Breast epithelium (tissue), 4 donors: ENCODE measurements at places on chromosomes 1 and 21. TPM values are rescaled to one million over a fixed set of nuclear protein-coding genes. Genes with fewer than 3 reads are reported as not detected.

Gene FAM72D
- 0.32 TPM for total RNA-seq

Gene TNFRSF18
- total RNA-seq: 5.9 TPM

Gene MEX3A
- 0.32 TPM for total RNA-seq

Gene FBLIM1
- total RNA-seq: 17.4 TPM

DNA sequence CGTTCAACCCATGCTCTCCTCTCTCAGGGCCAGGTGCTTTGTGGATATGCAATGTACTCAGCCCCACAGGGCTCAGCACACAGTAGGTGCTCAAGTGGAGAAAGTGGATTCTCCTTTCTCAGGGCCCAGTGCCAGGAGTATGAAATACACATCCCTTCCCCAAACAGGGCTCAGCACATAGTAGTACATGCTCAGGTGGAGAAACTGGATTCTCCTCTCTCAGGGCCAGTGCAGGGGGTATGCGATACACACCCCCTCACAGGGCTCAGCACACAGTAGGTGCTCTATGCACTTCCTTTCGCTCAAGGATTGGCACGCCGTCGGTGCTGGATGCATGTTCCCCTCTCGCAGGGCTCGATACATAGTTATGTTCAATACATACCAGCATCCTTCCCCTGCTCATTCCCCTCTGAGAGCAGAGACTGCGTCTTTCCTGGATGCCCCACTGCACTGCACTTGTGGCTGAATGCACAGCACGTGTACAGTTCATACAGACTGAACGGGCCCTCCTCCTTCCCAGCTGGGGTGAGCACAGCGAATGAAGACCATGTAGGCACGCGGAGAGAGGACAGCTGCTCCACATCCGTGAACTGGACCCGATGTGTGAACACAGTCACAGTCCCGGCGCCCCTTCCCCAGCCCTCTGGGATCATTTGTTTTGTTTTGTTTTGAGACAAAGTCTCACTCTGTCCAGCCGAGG is 16.6 kb upstream of the DISP3 start:
- H3K27me3 ChIP-seq: peaks cover 21% of the 10 kb centered on the region
- DNase-seq: no peak
- no peaks in the 10 kb centered on the region for H3K36me3 ChIP-seq
- no peak overlapping the region for H3K27ac ChIP-seq

DNA sequence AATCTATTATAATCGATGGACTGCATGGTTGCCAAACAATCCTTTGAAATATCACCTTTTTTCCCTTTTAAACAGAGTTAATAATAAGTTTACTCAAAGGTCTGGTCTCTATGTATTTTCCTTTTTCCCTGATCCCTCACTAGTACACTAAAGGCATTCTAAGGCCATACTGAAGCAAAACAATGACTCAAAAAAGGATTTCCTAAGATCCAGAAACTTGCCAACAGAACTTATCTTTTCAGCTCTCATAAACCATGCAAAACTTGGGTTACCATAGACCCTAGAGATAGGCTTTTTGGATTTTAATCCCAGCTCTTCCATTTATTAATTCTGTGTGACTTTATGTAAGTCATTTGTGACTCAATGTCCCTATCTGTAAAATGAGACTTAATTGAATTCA is 77.1 kb downstream of the IFI44 start:
- no peaks in the 10 kb centered on the region for H3K27me3 ChIP-seq
- H3K4me1 ChIP-seq: no peaks in the 10 kb centered on the region
- H3K4me3 ChIP-seq: no peak overlapping the region

DNA sequence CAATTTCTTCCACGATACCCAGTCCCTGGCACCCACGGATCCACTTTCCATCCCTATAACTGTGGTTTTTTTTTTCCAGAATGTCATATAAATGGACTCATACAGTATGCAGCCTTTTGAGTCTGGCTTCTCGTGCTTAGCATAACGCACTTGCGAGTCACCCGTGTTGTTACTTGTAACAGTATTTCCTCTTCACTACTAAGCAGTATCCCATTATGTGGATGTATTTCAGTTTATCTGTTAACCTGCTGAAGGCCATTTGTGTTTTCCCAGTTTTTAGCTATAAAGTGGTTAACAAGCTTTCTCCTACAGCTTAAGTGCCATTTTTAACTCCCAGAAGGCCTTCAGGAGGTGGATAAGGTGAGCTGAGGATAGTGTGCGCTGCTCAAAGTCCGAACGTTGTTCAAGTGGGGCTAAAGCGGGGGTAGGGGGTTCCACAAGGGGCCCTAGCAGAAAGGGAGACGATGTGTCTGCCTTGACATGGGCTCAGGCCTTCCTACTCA is 829 bp downstream of the ADAR start:
- H3K27me3 ChIP-seq: no peaks in the 10 kb centered on the region
- peak overlapping the region; percentile 98 for H3K27ac ChIP-seq
- DNase-seq: no peak

- H3K27ac ChIP-seq: peak overlapping the region; percentile 96
- peak overlapping the region; percentile 92 for H3K4me3 ChIP-seq
- no peak for DNase-seq
- no peaks in the 10 kb centered on the region for H3K27me3 ChIP-seq
- H3K4me1 ChIP-seq: peaks cover 12% of the 10 kb centered on the region
- no peaks in the 10 kb centered on the region for H3K36me3 ChIP-seq
These were observed 1.7 kb upstream of the NADK start for GRCh38 chr1:1779691-1780597.

DNA sequence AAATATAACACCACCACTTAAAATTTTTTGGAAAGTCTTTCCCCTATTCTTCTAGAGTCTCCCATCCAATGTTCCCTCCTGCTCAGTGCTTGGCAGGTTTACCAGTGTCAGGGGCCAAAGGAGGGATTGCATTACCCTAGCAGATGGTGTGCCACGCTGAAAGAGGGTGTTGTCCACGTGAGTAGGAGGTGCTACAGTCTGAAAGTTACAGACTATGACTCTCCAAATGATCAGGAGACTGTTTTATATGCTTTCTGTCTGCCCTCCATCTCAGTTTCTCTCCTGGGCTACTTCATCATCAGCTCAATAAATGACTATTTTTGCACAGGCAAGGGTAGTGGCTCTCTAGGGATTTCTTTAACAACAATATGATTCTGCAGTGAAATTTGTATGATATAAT is 31.3 kb upstream of the ANGPTL7 start:
- no peaks in the 10 kb centered on the region for H3K27me3 ChIP-seq
- DNase-seq: no peak
- H3K36me3 ChIP-seq: no peaks in the 10 kb centered on the region
- H3K27ac ChIP-seq: peak overlapping the region; percentile 72
- H3K4me3 ChIP-seq: no peak overlapping the region

GRCh38 chr1:230875370-230875769 is 7.0 kb upstream of the C1orf198 start:
- no peaks in the 10 kb centered on the region for H3K27me3 ChIP-seq
- no peak for DNase-seq
- H3K36me3 ChIP-seq: no peaks in the 10 kb centered on the region

DNA sequence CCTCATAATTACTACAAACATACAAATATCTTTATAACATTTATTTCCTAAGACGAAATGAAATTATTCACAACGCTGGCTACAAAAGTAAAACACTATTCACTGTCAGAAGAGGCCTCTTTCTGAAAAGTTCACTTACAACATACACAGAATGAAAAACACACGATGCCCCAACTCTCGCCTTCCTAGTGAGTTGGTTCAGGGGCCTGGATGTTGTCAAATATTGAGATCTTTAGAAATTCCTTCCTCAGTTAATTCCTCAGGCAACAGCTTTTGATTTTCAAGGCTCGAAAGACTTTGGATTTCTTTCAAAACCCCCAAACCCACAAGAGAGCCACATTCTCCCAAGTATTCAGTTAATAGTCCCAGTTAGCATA is 14.2 kb upstream of the KCNE1 start:
- H3K4me3 ChIP-seq: peak overlapping the region; percentile 41
- no peak for DNase-seq
- H3K36me3 ChIP-seq: no peaks in the 10 kb centered on the region
- peaks cover 5% of the 10 kb centered on the region for H3K4me1 ChIP-seq
- H3K27me3 ChIP-seq: no peaks in the 10 kb centered on the region
- H3K27ac ChIP-seq: peak overlapping the region; percentile 91

DNA sequence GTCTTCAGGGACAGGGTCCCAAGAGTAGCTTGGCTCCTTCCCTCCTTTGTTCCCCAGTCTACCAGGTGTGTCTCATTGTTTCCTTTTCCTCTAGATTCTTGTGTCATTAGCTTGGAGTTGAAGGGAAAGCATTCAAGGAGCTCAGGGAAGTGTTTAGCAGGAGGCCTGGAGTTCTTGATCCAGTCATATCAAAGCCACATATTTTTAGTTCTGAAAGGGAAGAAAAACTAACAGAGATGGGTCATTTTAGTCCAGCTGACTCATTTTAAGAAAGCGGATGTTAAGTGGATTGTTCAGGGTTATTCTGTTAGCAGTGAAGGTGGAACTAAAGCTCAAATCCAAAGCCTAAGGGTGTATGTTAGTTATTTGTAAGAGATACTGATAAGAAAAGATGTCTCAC is 721 bp downstream of the C1orf54 start:
- H3K27me3 ChIP-seq: no peaks in the 10 kb centered on the region
- H3K36me3 ChIP-seq: no peaks in the 10 kb centered on the region
- H3K27ac ChIP-seq: peak overlapping the region; percentile 48

GRCh38 chr21:36640174-36640720 is 58.7 kb upstream of the SIM2 start:
- H3K27ac ChIP-seq: no peak overlapping the region
- H3K4me1 ChIP-seq: no peaks in the 10 kb centered on the region
- DNase-seq: no peak
- no peaks in the 10 kb centered on the region for H3K27me3 ChIP-seq
- no peak overlapping the region for H3K4me3 ChIP-seq
- H3K36me3 ChIP-seq: no peaks in the 10 kb centered on the region

DNA sequence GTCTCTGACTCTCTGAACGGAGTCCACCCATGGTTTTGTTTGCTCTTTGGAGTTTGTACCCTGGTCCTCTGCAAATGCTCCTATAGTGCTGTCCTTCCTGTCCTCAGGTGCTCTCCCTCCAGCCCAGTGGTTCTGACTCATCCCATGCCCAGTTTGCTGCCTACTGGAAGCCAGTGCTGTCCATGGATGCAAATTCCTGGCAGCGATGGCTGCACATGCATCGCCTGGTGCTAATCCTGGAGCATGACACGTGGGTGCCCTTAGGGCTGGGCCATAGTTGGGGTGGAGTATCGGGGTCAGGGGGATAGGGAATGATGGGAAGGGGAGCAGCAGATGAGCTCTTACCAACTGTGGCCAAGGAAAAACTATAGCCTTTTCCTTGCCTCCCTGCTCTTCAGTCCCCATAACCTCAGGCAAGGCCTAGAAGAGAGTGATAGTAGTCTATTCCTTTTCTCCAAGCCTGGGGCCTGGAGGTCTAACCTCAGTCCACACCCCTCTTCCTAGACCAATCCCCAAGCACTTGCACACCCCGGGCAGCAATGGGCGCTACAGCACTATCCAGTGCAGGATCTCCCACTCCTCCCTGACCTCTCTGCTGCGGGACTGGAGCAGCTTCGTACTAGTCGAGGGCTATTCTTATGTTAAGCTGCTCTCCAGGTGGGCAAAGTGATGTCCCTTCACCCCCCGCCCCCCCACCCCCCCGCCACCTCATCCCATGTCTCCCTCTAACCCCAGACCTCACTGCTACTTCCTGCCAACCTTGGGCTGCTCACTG is 31.6 kb downstream of the HYI start:
- H3K36me3 ChIP-seq: peaks cover 53% of the 10 kb centered on the region
- no peaks in the 10 kb centered on the region for H3K27me3 ChIP-seq
- no peak overlapping the region for H3K27ac ChIP-seq
- no peak overlapping the region for H3K4me3 ChIP-seq

DNA sequence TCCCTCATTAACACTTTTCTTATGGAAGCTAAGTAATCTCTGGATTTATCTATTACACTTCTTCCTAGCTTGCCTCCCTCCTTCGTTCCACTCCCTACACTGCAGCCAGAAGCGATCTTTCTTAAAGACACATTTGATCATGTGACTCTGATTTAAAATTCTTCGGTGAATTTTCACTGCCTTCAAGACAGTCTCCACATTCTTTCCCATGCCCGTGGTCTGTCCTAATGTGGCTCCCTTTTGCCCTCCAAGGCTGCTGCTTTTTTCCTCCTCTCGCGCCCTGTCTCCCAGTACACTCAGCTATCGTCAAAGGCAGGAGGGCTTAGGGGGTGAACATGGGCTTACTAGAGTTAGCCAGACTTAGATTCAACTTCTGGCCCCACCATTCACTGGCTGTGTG is 64.4 kb downstream of the SDCCAG8 start:
- no peak overlapping the region for H3K27ac ChIP-seq
- no peaks in the 10 kb centered on the region for H3K4me1 ChIP-seq
- H3K27me3 ChIP-seq: no peaks in the 10 kb centered on the region
- no peak for DNase-seq

GRCh38 chr1:116498789-116499628 is 71.8 kb downstream of the CD58 start:
- no peak for DNase-seq
- no peaks in the 10 kb centered on the region for H3K36me3 ChIP-seq
- no peak overlapping the region for H3K27ac ChIP-seq
- H3K27me3 ChIP-seq: no peaks in the 10 kb centered on the region
